Stimulated activated CD8-positive, alpha-beta memory T cell treated with anti-CD3 and anti-CD28 coated beads, Interleukin-7, amount 100 ng/mL, for 24 hours (primary cell): ENCODE measurements at places on chromosomes 2 and 18.

DNA sequence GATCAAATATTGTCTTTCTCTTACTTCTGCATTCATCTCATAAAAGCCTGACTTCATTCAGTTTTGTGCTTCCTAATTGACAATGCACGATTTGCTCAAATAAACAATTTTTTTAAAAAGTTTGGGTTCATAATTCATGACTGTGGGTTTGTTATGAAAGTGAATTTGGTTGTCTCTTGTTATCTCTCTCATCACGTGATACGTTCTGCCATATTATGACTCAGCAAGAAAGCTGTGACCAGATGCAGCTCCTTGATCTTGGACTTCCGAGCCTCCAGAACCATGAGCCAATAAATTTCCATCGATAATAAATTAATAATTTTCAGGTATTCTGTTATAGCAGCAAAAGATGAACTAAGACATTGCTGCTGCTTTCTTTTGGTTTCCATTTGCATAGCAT lies 156.5 kb upstream of the LRATD1 start:
- DNase-seq = no peak

DNA sequence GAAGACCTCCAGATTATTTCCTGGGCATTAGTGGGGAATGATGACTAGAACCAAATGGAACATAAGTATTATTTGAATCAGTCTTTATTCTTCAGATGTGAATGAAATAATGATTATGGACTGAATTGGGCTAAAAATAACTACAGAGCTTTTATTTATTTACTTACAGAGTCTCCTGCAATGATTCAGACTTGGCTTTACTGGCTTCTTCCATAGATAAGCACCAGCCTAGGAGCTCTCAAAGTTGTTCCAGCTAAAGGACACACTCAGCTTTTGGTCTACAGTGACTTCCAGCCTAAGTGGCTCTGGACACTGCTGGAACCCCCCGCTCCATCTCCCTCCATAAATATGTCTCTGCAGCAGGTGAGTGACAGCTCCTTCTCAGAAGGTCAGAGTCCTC lies 24.3 kb upstream of the ARHGAP25 start:
- no peak for DNase-seq

DNA sequence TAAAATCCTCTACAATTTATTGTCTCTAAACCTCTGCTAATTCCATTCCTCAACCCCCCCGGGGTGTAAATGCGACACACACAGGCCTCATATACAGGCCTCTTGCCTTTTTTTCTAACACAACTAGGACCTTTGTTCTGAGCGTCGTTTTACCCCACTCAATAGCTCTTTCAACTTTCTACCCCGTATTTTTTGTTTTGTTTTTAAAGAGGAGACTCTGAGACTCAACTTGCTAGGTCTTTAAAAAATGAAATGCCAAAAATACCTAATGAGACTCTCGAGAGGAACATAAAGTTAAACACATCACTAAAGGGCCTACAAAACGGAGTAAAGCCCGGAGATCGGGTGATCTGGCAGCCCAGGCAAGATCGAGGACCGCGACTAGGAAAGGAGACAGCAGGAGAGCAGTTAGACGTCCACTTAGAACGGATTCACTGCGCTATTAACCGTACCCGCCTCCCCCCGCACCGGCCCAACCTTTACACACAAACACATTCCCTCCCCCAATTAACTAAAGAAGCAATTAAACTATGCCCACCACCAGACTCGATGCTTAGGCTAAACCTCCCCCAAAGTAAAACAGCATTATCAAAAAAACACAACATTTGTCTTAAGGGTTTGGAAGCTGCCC lies 1.7 kb downstream of the TRIP12 start:
- no peak for DNase-seq

GRCh38 chr2:107607054-107607453 lies 219.6 kb upstream of the RGPD4 start:
- no peak for DNase-seq

DNA sequence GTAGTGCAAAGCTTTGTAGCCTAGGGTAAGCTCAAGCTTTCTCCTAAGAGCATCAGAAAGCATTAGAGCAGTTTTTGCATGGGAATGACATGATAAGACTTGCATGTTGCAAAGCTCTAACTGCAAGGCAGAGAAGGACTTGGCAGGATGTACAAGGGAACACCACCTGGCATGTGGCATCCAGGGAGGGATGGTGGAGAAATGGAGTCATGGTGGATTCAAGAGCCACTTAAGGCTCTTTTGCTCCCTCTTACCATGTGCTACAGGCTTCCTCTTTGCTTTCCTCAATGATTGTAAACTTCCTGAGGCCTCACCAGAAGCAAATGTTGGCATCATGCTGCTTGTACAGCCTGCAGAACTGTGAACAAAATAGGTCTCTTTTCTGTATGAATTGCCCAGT lies 266.0 kb downstream of the GLI2 start:
- no peak for DNase-seq

DNA sequence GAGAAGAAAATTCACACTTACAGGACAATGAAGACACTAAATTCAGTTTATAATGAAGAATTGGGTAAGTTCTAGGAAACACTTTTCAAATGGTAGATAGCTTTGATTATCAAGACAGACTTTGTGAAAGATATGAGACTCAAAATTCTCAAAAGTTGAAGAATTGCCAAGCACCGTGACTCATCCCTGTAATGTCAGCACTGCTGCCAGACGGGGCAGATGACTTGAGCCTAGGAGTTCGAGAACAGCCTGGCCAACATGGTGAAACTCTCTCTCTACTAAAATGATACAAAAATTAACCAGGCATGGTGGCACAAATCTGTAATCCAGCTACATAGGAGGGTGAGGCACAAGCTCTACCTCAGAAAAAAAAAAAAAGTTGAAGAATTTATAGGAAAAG lies 1820.1 kb upstream of the LRRTM1 start:
- no peak for DNase-seq

GRCh38 chr2:39715095-39715494 lies 49.4 kb downstream of the TMEM178A start:
- no peak for DNase-seq

GRCh38 chr18:27825689-27826088 lies 351.2 kb downstream of the CDH2 start:
- no peak for DNase-seq

DNA sequence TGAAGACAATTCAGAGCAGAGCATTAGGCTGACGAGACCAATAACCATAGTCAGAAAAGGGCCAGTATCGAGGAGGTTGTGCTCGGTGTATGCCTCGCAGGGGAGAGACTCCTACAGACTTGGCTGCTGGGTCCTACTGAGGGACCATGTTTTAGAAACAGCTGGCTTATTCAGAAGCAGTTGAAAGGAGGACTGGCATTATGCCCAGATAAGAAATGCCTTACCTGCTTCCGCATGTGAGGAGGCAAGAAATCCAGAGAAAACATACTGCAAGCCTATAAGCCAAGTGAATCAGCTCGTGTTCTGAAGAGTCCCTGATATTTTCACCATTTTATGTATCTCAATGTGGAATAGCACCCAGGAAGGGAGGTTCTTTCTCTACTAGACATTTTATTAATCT lies 434.7 kb downstream of the GRB14 start:
- no peak for DNase-seq

DNA sequence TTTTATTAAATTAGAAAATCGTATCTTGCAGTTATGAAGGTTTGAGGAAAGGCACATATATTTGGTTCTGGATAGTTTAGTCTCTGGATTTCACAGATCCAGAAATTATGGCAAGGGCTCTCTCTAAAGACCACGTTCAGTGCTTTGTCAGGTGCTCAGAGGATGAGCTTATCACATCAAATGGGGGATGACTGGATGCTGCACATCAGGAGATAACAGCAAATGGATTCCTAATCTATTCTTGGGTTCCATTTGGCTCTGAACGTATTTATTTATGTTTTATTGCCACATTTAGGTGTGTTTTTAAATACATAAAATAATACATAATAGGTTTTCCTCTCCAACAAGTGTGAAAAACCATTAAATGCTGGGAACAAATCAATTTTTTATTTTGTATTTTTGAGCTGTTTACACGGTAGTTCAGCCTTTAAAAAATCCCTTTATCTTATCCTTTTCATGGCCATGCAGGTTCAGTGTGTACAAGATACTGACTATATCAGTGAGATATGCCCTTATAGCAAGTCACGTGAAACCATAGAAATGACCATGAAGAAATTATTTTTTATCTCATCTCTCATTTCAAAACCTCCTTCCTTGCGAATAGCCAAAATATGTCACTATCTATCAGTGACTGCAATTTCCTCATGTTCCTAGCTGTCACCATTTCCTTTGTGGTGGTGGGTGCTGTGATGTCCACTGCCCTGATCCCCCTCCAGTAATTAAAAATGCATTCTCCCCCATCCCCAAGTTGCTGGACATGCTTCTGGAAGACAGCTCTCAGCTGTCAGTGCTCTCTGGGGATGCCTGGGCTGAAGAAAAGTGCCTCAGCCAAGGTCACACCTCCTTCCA lies 25.9 kb upstream of the CXCR4 start:
- DNase-seq = no peak

- no peak for DNase-seq
Measured at GRCh38 chr2:181111059-181111458, 130.7 kb downstream of the UBE2E3 start.

DNA sequence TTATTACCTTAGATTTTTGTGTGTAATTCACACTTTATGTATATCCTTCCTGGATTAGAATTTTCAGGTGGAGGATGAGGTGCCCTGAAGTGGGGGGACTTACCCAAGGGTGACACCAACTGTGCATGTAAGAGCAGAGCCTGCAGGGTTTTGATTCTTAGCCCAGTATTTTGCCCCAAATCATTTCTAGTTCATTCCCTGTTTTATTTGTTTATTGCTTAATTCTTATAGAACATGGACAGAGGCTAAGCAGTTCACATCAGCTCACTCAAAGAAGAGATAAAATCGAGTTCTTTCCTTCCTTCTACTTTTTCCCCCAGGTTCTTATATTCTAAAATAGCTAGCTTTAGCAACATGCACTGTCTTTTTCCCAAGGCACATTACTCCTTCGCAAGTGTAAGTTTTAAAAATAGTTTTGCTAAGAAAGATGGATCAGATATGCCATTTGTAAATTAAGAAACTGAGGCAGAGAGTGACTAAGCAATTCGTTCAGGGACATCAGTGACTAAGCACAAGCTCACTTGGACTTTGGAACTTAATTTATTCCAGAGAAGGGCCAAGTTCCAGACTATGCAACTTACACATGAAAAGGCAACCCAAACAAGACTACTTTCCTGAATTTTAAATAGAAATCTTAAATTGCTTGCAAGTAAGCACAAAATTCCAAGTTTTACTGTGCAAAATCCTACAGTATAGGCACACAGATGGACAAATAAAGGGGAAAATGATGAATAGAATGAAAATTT lies 427.9 kb upstream of the POU3F3 start:
- no peak for DNase-seq

- DNase-seq = no peak
Measured at GRCh38 chr2:179991344-179991743, 15.8 kb downstream of the CWC22 start.
